ENCODE measurements at places on chromosomes 11 and 22.

DNA sequence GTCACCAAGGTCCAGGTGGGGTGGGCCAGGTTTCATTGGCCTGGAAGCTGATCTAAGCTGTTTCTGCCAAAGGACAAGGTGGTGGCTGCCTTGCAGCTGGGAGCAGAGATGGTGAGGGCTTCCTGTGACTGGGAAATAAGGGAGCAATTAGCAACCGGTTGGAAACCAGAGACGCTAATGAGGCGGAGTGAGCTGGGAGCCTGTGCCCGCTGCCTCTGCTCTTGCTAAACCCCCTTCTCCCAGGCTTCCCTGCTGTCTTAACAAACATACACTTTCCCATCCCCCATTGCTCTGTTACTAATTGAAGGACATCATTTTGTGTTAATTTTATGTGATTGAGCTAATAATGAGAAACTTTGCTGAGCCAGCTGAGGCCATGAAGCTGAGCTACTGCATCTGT is 121.8 kb downstream of the INSC start:
- no peak for DNase-seq

DNA sequence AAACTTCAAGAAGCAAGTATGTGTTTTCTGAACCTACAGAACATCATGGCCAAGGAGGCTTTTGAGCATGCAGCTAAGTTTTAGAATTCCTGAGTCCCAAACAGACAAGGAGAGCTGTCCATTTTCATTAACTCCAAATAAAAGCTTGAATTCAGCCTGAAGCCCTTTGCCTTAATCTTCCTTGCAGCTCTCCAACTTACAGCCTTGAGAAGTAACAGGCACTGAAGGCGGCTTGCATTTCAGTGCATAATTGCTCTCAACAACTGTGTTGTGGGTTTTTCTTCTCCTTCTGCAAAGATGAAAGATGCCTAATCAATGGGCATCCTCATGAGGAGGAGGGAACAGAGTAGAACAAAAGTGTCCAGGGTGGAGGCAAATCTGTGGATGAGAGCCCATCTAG is 286.0 kb downstream of the FAT3 start:
- DNase-seq, result no peak

DNA sequence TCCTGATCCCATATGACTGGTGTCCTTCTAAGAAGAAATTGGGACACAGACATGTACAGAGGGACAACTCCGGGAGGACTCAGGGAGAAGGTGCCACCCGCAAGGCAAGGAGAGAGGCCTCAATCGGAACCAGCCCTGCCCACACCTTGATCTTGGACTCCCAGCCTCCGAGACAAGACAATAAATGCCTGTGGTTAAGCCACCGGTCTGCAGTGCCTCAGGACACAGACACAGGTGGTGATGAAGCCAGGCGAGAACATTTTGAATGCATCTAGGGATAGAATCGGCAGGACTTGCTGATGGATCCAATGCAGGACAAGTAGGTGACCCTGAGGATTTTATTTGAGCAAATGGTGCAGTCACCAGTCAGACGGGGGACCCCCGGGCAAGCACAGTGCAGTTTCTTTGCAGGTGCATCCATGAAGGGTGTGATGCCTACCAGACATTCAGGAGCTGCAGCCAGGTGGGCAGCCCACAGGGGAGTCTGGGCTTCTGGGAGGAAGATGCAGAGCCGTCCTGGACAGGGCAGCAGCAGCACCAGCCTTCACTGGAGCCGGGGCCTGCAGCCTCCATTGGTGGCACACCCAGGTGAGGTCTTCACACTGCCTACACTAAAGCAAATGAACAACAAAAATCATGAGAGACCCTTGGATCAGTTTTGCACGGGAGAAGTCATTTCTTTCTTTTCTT is 20.2 kb upstream of the SEPTIN5 start:
- DNase-seq, result no peak

GRCh38 chr11:110338684-110339083 is 42.3 kb upstream of the RDX start:
- no peak for DNase-seq

- DNase-seq, result no peak
These were observed 1.6 kb upstream of the CNGA4 start for GRCh38 chr11:6237266-6237665.

Data from NCI-H510A (cell line).